A549 treated with Hydrocortisone at 1 μM for 4 hours (cell line): ENCODE measurements at places on chromosomes 2 and 18. TPM values are rescaled to one million over a fixed set of nuclear protein-coding genes. Genes with fewer than 3 reads are reported as not detected.

Gene RPRM
- total RNA-seq, result 0.07 to 0.10 TPM in 2 of 5 replicates, not detected in the others

Gene OTOS
- total RNA-seq, result not detected in 5 replicates

Gene CRIM1
- 116 to 177 TPM (median 160 TPM) in 5 replicates for total RNA-seq

Gene SCN3A
- total RNA-seq, result 0.01 TPM in 1 of 5 replicates, not detected in the others

Gene OSGEPL1
- 3.7 to 5.0 TPM (median 4.6 TPM) in 5 replicates for total RNA-seq

Gene GKN2
- total RNA-seq, result 1.8 to 3.1 TPM (median 2.5 TPM) in 5 replicates

Gene CIAO1
- 78.1 to 89.5 TPM (median 82.7 TPM) in 5 replicates for total RNA-seq

Gene CHN1
- total RNA-seq, result 16.4 to 19.9 TPM (median 17.3 TPM) in 5 replicates

Gene EMILIN2
- 8.8 to 14.5 TPM (median 13.2 TPM) in 5 replicates for total RNA-seq

Gene CHRNG
- not detected in 5 replicates for total RNA-seq

Gene HOXD3
- total RNA-seq, result 0.08 to 0.18 TPM (median 0.17 TPM) in 4 of 5 replicates, not detected in the other

Gene CDKL4
- total RNA-seq, result not detected in 5 replicates

Gene CCDC85A
- total RNA-seq, result 0.29 to 0.33 TPM (median 0.32 TPM) in 5 replicates

Gene RBM44
- total RNA-seq, result 0.16 to 0.30 TPM (median 0.21 TPM) in 5 replicates

Gene IHH
- 0.41 to 0.82 TPM (median 0.59 TPM) in 5 replicates for total RNA-seq

Gene DSG2
- 43.0 to 81.7 TPM (median 62.8 TPM) in 5 replicates for total RNA-seq

Gene FSIP2
- 0.02 TPM in 1 of 5 replicates, not detected in the others for total RNA-seq

Gene KLHL41
- total RNA-seq, result 0.13 to 0.31 TPM (median 0.18 TPM) in 5 replicates

Gene CFAP221
- total RNA-seq, result 0.23 to 0.38 TPM (median 0.28 TPM) in 5 replicates

Gene SERPINB10
- not detected in 5 replicates for total RNA-seq

Gene SLC5A7
- total RNA-seq, result not detected in 5 replicates

Gene CPLX4
- total RNA-seq, result not detected in 5 replicates

Gene ALPG
- total RNA-seq, result 0.31 to 0.38 TPM (median 0.36 TPM) in 5 replicates

Gene MLPH
- total RNA-seq, result 270 to 331 TPM (median 308 TPM) in 5 replicates

Gene ELMOD3
- 10.6 to 15.2 TPM (median 11.6 TPM) in 5 replicates for total RNA-seq

Gene FAM110C
- total RNA-seq, result 0.08 to 0.30 TPM (median 0.21 TPM) in 5 replicates

Gene NRBP1
- 126 to 136 TPM (median 129 TPM) in 5 replicates for total RNA-seq

Gene PTPRN
- total RNA-seq, result 1.0 to 1.5 TPM (median 1.2 TPM) in 5 replicates

Gene NT5DC4
- not detected in 5 replicates for total RNA-seq

Gene MEP1B
- 0.06 to 0.10 TPM in 2 of 5 replicates, not detected in the others for total RNA-seq

Gene MTCL1
- 47.6 to 59.3 TPM (median 56.0 TPM) in 5 replicates for total RNA-seq

Gene TMEM178A
- 0.08 to 0.25 TPM (median 0.12 TPM) in 5 replicates for total RNA-seq

Gene PSME4
- total RNA-seq, result 43.4 to 57.2 TPM (median 46.7 TPM) in 5 replicates

Gene RAMP1
- total RNA-seq, result 0.15 TPM in 1 of 5 replicates, not detected in the others

Gene ADGRF3
- total RNA-seq, result 0.06 to 0.29 TPM (median 0.15 TPM) in 5 replicates

Gene CFAP210
- 0.30 to 0.44 TPM (median 0.33 TPM) in 5 replicates for total RNA-seq

Gene PAIP2B
- 0.22 to 0.31 TPM (median 0.27 TPM) in 5 replicates for total RNA-seq

Gene PLEK
- not detected in 5 replicates for total RNA-seq

Gene EMILIN1
- 0.32 to 0.55 TPM (median 0.48 TPM) in 5 replicates for total RNA-seq

Gene PDCD1
- total RNA-seq, result 0.12 TPM in 1 of 5 replicates, not detected in the others
